Kasumi-1 (cell line): ENCODE measurements at places on chromosomes 2 and 18.

GRCh38 chr2:80894486-80894885 is 589.9 kb upstream of the LRRTM1 start:
- DNase-seq, result no peak

- DNase-seq, result no peak
These were observed 203.8 kb downstream of the RDH14 start for GRCh38 chr2:18356676-18357075.

- DNase-seq, result no peak
These were observed 11.8 kb downstream of the CEP68 start for GRCh38 chr2:65067806-65068553.

DNA sequence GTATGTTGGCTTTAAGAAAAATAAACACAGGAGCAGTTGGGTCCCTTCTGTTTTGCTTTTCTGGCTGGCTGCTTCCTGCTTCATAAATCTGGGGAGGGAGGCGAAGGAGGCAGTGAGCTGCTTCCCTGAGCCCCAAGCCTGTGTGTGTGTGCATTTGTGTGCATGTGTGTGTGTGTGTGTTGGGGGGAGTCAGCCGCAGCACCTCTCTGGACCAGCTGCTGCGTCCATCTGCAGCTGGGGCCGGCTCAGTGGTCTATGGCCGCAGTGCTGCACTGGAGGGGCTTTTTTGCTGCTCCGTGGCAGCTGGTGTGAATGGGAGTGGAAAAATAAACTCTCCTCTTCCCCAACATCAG is 192.3 kb downstream of the RNF144A start:
- DNase-seq, result no peak

- DNase-seq, result no peak
These were observed 30.4 kb downstream of the HDAC4 start for GRCh38 chr2:239370403-239370802.

DNA sequence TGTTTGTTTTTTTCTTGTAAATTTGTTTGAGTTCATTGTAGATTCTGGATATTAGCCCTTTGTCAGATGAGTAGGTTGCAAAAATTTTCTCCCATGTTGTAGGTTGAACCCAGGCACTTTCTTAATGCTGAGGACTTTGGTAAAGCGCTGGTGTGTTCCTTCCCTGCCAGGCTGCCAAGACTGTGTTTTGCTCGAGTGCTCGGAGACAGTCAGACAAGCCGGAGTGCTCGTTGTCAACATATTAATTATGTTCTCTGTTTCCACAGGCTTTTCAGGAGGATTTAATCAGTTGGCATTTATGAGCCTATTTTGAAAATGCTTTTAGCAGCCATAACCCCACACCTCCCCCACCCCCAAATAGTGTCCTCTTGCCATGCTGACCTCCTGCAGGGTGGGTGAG is 6.4 kb downstream of the MTCL1 start:
- DNase-seq, result no peak

GRCh38 chr2:134630504-134631159 is 88.2 kb downstream of the TMEM163 start:
- DNase-seq, result no peak

DNA sequence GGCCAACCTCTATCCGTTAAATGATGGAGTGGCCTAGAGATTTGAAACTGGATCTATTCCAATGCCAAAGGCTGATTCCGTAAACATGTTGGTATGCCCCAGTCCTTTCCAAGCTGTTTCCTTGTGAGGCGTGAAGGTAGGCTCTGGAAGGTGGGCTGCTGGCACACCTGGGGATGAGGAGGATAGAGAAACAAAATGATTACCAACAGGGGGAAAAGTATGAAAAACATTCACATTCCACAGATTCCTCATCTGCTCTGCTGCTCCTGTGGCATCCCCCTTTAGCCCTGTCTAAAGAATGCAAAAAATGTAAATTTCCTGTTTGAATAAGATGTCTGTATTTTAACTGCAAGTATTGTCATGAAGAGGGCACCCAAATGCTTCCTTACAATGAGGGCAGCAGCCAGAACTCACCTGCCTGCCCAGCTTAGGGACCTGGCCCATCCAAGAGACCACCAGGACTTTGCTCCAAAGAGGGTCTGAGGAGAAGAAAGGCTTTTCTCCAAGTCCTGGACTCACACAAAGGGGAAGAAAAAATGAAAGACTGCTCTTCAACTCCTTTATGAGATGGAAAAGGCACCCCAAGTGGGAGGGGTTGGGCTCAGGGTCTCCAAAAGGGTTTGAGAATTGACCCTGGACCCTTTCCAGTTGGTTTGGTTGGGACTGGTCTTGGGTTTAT is 132.3 kb upstream of the PELI1 start:
- DNase-seq, result no peak

DNA sequence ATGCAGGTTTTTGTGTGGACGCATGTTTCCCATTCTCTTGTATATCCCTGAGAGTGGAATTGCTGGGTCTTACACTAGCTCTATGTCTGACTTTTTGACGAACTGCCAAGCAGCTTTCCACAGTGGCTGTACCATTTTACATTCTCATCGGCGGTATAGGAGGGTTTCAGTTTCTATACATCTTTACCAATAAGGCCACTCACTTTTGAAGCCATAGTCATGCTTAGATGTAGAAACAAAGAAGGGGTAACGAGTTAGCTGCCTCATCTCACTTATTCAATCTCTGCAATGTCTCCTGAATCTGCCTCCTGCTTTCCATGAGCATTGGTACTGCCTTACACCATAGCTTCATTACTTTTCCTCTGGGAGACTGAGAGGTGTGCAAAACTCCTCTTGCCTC is 47.4 kb downstream of the MMADHC start:
- no peak for DNase-seq

- DNase-seq, result no peak
These were observed 88.9 kb downstream of the PXDN start for GRCh38 chr2:1655461-1655860.

DNA sequence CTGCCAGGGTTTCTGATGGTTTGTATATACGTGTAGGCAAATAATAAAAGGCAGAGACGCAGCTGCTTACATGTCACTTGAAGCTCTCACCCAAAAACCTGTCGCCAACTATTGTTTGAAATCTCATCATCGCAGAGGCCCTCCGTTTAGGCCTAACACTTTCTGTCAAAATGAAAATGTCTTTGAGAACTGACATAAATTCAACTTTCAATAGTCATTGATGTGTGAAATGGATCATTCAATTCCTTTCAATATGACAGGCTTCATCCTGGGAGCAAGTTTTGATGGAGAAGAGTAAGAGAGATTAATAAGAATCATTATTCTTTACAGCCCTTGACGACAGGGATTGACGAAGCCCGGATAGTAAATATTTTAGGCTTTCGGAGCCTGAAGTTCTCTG is 2.7 kb downstream of the ACTG2 start:
- no peak for DNase-seq

- DNase-seq, result no peak
These were observed 1.6 kb downstream of the WDFY1 start for GRCh38 chr2:223943561-223944008.

DNA sequence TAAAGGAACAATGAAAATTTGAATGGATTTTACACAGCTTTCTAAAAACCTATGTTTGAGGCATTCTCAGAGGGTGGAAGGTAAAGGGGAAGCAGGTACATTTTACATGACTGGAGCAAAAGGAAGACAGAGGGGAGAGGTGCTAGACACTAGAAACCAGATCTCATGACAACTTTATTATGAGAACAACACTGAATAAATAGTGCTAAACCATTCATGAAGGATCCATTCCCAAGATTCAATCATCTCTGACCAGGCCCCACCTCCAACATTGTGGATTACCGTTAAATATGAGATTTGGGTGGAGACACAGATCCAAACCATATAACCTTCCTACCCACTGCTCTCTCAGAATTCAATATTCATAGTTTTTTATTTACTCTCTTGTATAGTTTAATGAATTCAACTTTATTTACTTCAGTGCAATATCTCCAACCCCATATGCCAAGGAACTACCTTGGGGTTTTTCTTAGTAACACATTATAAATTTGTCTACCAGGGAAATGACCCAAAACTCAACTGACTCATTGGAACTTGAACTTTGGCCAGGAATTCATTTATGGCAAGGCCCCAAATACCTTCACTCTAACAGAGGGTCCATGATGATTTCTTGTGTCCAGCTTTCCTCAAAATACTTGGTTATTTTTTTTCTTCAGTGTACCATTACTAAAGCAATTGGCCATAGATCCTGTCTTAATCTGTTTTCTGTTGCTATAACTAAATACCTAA is 317.8 kb downstream of the GULP1 start:
- DNase-seq, result no peak

- no peak for DNase-seq
These were observed 45.0 kb upstream of the DARS1 start for GRCh38 chr2:136030406-136030805.

DNA sequence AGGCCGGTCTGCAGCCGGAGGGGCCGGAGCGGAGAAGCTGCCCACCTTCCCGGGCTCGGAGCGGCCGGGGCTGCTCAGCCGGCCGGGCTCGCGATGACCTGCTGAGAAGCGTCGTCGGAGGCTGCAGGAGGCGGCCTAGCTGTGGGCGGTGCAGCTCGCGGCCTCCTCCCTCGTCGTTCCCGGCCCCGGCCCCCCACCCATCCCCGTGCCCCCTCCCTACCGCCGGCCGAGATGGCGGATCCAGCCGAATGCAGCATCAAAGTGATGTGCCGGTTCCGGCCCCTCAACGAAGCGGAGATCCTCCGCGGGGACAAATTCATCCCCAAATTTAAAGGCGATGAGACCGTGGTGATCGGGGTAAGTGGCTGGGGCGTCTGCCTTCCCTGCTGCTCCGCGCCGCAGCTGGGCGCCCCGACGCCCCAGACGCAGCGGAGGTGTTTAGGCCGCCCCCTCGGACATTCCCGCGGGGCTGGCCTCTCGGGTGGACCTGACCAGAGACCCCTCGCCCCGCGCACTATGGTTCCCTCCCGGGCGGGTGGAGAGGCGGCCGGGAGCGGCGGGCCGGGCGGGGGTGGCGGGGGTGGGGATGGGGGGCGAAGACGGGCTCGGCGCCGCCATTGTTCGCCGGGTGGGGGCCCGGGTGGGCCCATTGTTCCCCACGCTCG is 492 bp downstream of the KIF5C start:
- DNase-seq, result no peak

DNA sequence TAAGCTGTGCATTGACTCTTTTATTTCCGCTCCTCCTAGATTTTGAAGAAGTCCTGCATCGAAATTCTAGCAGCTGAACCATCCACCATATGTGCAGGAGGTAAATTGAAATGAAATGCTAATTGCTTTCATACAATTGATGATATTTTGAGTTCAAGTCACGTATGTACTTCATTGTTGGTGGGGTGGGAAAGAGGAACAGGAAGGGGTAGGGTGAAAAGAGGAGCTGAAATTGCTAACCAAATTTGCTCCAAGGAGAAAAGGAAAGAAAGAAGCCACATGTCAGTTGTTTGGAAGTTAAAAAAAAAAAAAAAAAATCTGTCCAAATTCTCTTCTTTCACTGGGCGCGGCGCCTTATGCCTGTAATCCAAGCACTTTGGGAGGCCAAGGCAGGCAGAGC is 77.8 kb downstream of the ANTXR1 start:
- no peak for DNase-seq

- no peak for DNase-seq
These were observed 121.9 kb downstream of the LAMA3 start for GRCh38 chr18:23811176-23811575.

- DNase-seq, result no peak
These were observed 217.9 kb upstream of the RND3 start for GRCh38 chr2:150705357-150705756.

DNA sequence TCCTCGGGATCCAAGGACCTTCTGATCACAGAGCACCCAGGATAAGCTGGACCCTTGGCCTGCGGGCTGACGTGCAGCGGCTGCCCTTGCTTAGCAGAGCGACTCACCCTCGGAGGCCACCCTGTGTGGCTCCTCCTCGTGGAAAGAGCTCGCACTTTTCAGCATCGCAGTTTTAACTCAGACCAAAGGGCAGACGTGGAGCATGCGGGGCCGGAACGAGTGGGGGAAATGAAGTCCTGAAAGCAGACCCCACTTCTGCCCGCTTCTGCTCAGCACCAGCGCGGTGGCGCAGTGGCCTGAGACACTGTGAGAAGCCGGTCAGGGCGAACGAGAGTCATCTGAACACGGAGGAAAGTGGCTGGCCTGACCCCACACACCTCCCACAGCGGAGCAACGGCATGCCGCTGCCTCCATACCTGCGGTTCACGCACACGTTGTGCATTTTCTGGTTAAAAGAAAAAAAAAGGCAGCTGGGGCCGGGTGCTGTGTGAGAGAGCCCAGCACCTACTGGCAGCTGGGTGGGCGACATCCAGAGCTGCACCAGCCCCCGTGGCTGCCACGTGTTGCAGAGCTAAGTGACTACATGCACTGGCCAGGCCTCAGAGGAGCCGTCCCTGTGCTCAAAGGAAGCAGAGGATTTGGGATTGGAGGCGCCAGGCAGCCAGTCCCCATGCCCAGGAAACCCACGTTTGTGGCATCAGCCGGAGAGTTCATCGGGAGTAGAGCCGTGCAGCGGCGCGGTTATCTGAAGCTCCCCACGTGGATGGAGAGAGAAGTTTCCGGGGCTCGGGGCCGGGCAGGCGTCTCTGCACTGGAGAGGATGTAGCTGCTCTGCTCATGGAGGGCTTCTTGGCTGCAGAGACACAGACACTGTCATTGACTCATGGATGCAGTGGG is 89.7 kb downstream of the USP40 start:
- DNase-seq, result no peak

DNA sequence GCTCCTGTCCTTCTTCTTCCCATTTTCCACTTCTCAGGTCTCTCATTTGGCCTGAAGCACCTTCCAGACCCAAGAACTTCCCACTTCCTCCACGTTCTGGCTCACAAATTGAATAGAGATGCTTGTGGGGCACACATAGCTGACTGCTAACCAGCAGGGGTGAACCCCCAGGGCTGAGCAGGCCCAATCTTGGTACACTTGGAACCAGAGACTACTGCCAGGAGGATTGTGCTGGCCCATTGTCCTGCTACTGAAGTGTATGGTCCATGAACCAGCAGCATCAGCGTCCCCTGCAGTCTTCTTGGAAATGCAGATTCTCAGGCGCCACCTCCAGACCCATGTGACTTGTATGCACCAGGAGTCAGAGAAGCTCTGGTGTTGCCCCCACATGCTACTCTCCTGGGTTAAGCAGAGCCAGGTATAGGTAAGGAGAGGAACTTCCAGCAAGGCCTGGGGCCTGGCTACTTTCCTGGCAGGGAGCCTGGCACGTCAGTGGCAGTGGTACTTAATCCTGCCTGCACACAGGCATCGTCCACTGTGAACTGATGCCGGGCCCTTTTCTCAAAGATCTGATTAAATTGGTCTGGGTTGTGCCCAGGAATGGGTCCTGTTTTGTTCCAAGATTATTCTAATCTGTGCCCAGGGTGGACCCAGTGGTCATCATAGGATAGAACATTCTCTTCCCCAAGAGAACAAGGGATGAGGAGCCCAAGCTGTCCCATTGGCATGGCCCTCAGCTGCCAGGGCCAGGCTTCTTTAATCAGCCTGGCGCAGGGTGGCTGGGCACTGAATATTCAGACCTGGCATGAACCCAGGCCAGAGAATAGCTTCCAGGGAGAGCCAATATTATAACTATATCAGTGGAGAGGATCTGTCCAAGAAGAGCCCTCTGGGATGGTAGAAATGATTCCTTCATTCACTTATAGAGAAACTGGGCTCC is 248.7 kb downstream of the SOX11 start:
- DNase-seq, result no peak

DNA sequence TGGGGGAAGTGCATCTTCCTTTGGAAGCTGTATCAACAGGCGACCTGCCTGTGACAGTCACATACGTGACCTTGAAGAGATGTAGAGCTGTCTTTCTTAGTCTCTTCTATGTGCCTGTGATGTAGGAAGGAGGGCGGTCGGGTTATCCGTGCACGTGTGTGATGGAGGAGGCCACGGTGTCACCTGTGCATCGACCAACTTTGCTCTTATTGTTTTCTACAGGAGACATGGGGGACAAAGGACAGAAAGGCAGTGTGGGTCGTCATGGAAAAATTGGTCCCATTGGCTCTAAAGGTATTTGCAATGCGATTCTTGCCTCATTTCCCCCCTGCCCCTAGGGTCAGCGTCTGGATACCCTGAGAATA is 20.7 kb upstream of the ALLC start:
- no peak for DNase-seq
